ENCODE measurements at places on chromosomes 2 and 18. TPM values are rescaled to one million over a fixed set of nuclear protein-coding genes. Genes with fewer than 3 reads are reported as not detected.

GRCh38 chr2:233982421-233983121 is 65.4 kb downstream of the TRPM8 start:
- DNase-seq, result no peak

The CHRNG gene
- polyA plus RNA-seq, result 1.4 TPM

- DNase-seq, result no peak
Observed at GRCh38 chr2:66431274-66431642, 3.7 kb upstream of the MEIS1 start.

The MAL gene
- 368 TPM for polyA plus RNA-seq
